NCI-H1417 (cell line): ENCODE measurements at places on chromosomes 1 and 21.

DNA sequence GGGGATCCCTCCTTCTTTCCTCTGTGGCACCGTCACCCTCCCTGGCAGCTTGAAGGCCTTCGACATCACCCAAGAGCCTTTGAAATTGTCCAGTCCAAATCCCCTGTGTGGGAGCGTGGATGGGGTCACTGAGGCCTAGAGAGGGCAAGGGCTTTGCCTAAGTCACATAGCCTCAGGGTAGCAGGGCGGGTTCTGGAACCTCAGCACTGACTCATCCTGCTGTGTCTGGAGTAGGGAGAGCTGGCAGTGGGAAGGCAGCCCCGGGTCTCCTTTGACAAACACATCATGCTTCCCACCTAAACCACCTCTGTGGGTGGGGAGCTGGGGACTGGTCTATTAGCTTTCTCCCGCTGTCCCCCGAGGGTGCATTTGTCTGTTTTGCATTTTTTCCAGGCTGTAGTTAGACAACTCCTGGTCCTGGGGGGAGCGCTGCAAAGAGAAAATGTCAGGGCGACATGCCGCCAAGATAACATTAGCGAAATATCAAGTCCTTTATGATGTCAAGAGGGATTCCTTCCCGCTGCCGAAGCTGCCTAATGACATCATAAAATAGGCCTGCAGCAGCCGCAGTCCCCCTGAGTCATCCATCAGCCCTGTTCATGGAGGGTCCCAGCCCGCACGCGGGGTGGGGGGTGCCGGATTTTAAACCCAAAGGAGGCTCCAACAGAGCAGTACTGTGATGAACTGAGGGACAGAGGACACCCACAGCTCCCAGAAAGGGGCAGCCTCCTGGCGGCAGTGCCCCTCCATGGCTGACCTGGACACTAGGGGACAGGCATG is 77.0 kb upstream of the POU3F1 start:
- DNase-seq: no peak

- DNase-seq: no peak
These were observed 30.8 kb downstream of the RSPH1 start for GRCh38 chr21:42465008-42465802.

DNA sequence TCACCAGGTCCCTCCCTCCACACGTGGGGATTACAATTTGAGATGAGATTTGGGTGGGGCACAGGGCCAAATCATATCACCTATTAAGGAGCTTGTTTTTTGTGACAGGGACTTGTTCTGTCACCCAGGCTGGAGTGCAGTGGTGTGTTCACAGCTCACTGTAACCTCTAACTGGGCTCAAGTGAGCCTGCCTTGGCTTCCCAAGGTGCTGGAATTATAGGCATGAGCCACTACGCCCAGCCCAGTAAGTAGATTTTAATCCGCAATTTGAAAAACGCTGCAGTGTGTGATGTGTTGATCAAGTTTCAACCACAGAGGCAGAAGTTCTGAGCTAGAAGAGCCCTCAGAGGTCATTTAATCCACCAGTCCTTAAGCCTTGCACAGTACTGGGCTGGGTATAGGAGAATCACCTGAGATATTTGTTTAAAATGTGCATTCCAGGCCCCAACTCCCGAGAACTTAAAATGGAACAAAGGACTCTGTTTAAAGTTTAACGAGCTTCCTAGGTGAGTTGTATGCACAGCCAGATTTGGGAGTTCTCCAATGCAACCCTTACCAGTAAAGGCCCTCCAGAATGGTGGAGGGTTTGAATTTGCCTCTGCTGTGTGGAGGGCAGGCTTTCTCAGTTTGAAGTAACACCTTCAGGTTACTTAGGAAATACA is 13.4 kb downstream of the RPL11 start:
- DNase-seq: no peak

DNA sequence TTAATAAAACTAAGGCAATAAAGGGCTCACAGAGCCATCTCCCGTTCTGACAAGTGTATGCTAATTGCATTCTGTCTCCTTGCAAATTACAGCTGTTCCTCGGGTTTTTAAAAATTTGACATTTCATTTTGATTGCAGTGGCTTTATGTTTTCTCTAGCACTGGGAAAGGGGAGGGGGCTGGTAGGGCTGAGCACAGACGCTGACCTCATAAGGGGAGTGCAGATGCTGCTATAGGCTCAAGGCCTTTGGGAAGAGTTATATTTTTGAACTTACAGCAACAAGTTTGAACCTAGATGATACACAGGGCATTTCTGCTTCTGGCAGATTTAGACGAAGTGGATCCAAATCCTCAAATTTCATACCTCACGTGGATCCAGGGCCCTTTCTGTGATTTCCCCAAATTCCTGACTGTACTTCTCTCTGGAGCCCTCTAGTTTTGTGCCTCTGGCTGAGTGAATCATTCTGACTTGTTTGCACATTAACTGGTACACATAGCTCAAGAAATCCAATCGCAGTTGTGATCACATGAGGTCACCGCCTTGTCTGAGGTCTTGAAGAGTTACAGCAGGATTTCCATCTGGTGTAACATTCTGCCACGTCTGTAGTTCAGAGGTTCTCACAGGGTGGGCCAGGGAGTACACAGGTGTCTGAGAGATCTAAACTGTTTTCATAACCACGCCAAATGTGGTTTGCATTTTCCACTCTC is 230.3 kb downstream of the C1orf94 start:
- peak; percentile 51 for DNase-seq

DNA sequence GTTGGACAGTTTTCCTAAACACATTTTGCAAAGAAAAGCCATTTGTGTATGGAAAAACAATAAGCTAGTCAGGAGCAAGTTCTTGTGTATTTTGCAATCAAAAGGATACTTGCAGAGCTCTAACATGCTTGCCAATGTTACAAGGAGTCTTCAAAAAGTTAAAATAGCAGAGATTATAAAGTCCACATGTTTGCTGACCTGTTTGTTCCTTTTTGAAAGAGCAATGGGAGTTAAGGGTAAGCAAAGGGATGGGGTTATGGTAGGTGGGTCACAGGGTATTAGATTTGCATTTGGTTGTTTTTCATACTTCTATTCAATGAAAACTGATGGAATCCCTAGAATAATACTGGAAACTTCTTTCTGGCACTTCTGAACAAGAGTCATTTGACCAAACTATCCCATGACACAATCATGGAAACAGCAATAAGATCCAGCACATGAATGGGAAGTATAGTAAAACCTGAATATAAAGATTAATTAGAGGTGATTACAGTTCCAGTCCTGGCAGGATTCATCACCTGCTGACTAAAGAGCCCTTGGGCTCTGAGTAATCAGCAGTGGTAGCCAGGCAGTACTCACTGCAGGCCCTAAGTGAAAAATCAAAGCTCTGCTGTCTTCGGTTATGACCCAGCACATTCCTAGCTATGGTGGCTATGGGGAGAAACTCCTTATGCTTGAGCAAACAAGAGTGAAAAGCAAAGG is 27.1 kb upstream of the ZC3H11B start:
- DNase-seq: peak; percentile 66

GRCh38 chr1:97138515-97139032 is 417.0 kb downstream of the PTBP2 start:
- no peak for DNase-seq

DNA sequence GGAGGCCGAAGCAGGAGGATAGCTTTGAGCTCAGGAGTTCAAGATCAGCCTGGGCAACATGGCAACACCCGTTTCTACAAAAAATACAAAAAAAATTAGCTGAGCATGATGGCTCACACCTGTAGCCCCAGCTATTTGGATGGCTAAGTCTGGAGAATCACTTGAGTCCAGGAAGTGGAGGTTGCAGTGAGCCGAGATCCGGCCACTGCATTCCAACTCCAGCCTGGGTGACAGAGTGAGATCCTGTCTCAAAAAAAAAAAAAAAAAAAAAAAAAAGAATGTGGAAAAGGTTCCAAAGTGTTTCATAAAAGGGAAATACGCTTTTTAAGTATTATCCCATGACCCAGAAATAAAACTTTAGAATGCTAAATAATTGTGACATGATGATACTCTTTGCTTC is 8.0 kb downstream of the S1PR1 start:
- no peak for DNase-seq

GRCh38 chr21:42413500-42413899 is 9.8 kb downstream of the UBASH3A start:
- no peak for DNase-seq

- DNase-seq: peak; percentile 54
These were observed 773 bp downstream of the IFNGR2 start for GRCh38 chr21:33403786-33404585.

- no peak for DNase-seq
These were observed 5.7 kb downstream of the IL23R start for GRCh38 chr1:67171978-67172377.
